ENCODE measurements at places on chromosomes 2 and 18. TPM values are rescaled to one million over a fixed set of nuclear protein-coding genes. Genes with fewer than 3 reads are reported as not detected.

ZNF804A gene
- total RNA-seq = not detected

PUM2 gene
- 49.5 TPM for total RNA-seq

SERPINB11 gene
- total RNA-seq = not detected

GPR55 gene
- not detected for total RNA-seq

PID1 gene
- total RNA-seq = 4.3 TPM

RANBP2 gene
- total RNA-seq = 32.0 TPM

CROCC2 gene
- not detected for total RNA-seq

SNTG2 gene
- total RNA-seq = not detected

All from A549 treated with dexamethasone at 1 μM for 4 hours (cell line).